ENCODE measurements at places on chromosomes 5 and 9.

- no peak for DNase-seq
Observed at GRCh38 chr5:16573401-16573800, 43.4 kb downstream of the RETREG1 start.

- DNase-seq, result no peak
Observed at GRCh38 chr9:117644932-117645636, 59.1 kb upstream of the TLR4 start.

- no peak for DNase-seq
Observed at GRCh38 chr5:39437467-39437866, 12.7 kb upstream of the DAB2 start.

- no peak for DNase-seq
Observed at GRCh38 chr5:146409054-146409671, 38.0 kb upstream of the TCERG1 start.

GRCh38 chr5:72074251-72074650, 33.0 kb upstream of the MAP1B start:
- DNase-seq, result no peak

DNA sequence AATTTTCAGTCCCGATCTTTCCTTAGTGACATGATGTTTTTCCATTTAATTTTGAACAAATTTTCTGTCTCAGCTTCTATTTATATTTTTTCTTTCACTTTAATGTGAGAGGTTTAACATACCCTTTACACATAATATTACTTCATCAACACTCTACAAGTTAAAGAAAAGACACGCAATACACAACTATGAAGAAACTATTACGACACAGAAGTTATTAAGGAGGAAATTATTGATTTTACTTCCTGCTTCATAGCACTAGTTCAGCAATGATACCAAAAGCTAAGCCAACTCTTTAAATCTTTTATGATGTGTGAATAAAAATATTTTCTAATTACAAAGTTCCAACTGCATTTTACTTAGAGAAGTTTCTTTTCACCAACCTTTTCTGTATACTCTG, 432.3 kb upstream of the DAB2 start:
- DNase-seq, result no peak

- no peak for DNase-seq
Observed at GRCh38 chr9:70586476-70586875, 172.0 kb upstream of the KLF9 start.

DNA sequence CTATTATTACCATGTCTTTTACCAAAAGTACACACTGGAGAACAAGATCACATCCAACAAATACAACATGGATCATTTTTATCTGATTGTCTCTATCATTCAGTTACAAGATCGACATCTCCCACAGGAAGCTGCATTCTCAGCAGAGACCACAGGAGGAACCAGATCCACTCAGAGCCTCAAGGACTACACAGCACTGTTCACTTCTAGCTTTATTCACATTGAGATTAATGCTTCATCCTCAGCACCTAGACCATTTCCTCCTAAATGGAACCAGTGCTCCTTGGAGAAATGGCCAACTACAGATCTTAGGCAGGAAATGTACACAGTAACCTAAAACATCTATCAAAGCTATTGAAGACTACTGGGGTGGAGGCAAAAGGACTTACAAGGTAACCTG, 13.3 kb upstream of the C5orf15 start:
- no peak for DNase-seq

All from stimulated activated CD8-positive, alpha-beta memory T cell treated with anti-CD3 and anti-CD28 coated beads, Interleukin-4, amount 100 ng/mL, for 48 hours (primary cell).